Aorta (tissue), 5 donors: ENCODE measurements at places on chromosomes 6 and 20. TPM values are rescaled to one million over a fixed set of nuclear protein-coding genes. Genes with fewer than 3 reads are reported as not detected.

Gene SS18L1
- 19.1 TPM for total RNA-seq

- H3K4me1 ChIP-seq, result peaks cover 5% of the 10 kb centered on the region
- no peak overlapping the region for H3K4me3 ChIP-seq
- no peaks in the 10 kb centered on the region for H3K27me3 ChIP-seq
- no peak for DNase-seq
- no peaks in the 10 kb centered on the region for H3K36me3 ChIP-seq
Measured at GRCh38 chr6:15305909-15306308, 60.0 kb downstream of the JARID2 start.

GRCh38 chr6:24504649-24505586, 10.1 kb downstream of the ALDH5A1 start:
- no peak overlapping the region for H3K27ac ChIP-seq
- no peaks in the 10 kb centered on the region for H3K27me3 ChIP-seq
- no peak for DNase-seq
- H3K4me1 ChIP-seq, result no peaks in the 10 kb centered on the region

DNA sequence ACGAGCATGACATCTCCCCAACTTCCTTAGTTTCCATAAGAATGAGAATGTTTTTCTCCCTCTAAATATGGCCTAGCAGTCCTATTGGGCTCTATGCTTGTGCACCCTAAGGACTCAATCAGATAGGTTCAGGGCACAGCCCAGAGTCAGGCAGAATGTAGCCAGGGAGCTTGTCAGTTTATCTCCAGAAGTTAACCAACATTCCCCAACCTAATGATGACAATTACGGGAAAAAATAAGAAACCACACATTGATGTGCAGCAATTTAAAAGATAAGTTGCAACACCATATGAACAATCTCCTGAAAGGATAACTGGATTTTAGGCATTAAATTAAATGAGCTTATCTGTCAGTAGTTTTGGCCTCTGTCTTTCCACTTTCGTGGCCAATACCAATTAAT, 71.1 kb downstream of the HDDC2 start:
- H3K36me3 ChIP-seq, result no peaks in the 10 kb centered on the region
- H3K4me3 ChIP-seq, result no peak overlapping the region
- no peak overlapping the region for H3K27ac ChIP-seq
- DNase-seq, result no peak

Gene GSTA3
- not detected for total RNA-seq

Gene ABHD16A
- 41.8 TPM for total RNA-seq
